ENCODE measurements at places on chromosomes 6 and 20.
A peak's percentile ranks its signal among the peaks of the same experiment; 100 is the strongest.

DNA sequence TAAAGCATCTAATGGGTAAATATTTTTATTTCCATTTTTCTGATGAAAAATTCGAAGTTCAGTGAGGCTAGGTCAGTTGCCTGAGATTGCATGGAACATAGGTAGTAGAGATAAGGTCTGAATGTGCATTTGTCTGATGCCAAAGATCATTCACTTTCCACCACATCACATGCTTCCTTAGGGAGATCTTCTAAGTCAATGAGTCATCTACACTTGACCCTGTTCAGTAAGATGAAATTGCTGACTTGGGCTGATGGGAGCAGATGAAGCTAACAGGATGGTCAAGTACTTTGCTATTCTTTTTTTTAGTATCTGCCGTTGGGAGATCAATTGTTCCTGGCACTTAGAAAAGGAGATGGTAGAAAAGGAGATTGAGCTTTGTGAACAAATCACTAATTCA is 511.3 kb downstream of the PHF3 start:
- DNase-seq: no peak

- DNase-seq: peak; percentile 5
Observed at GRCh38 chr20:62248890-62249560, 10.7 kb downstream of the OSBPL2 start.

- peak; percentile 86 for DNase-seq
Observed at GRCh38 chr6:150599199-150600009, at the start of gene PLEKHG1. Gene PLEKHG1 (plus strand): TSS chr6:150599885. CDS start chr6:150733682, 133,797 bp downstream.

- peak; percentile 96 for DNase-seq
Observed at GRCh38 chr6:30626484-30627366, at the start of gene ATAT1. Gene ATAT1 (plus strand): TSS chr6:30626874.

GRCh38 chr20:63488315-63489251 is 10.3 kb downstream of the EEF1A2 start:
- peak; percentile 61 for DNase-seq

DNA sequence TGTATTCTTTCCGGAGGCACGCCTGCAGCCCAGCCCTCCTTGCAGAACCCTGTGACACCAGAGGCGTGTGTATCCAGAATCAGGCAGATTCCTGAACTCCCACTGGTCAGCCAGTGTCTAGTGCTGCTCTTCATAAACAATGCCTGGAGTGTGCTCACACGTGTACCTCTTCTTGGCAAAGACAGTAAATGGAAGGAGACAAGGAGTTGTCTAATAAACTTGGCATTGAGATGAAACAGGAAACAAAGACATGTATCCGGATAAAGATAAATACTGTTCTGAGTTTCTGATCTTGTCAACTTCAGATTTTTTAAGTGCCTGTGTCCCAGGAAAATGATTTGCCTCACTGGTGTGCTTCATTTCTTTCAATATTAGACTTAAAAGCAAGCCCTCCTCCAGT is 1.7 kb downstream of the RPS6KA2 start:
- DNase-seq: no peak

- DNase-seq: no peak
Observed at GRCh38 chr20:6134592-6134991, 11.8 kb upstream of the FERMT1 start.

GRCh38 chr20:51434580-51435247 is 107.8 kb downstream of the NFATC2 start:
- DNase-seq: no peak

DNA sequence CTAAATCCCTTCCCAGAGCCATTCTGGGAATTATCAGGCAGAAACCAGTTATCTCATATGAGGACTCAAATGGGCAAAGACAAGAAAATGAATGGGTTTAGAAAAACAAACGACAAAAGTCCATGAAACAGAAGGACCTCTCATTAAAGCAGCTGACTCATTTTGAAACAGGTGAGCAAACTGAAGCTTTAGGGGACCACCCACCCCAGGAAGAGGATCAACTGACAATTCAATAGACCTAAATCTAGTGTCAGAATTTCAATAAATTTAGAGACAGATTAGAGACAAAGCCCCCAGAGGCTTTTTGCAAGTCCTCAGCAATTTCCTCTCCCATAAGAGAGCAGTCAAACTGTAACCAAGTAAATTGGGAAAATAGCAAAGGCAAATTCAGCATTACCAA is 333.8 kb downstream of the PTPRT start:
- DNase-seq: no peak

GRCh38 chr6:44762496-44762895 is 375.0 kb downstream of the CDC5L start:
- no peak for DNase-seq

Data from Right ventricle myocardium inferior (tissue), 1 donor.